WTC11 (cell line): ENCODE measurements at places on chromosomes 4 and X.

GRCh38 chr4:53981567-53981966 is 82.8 kb downstream of the CHIC2 start:
- DNase-seq, result no peak

GRCh38 chr4:12761694-12762093 is 722.4 kb downstream of the RAB28 start:
- DNase-seq, result no peak

DNA sequence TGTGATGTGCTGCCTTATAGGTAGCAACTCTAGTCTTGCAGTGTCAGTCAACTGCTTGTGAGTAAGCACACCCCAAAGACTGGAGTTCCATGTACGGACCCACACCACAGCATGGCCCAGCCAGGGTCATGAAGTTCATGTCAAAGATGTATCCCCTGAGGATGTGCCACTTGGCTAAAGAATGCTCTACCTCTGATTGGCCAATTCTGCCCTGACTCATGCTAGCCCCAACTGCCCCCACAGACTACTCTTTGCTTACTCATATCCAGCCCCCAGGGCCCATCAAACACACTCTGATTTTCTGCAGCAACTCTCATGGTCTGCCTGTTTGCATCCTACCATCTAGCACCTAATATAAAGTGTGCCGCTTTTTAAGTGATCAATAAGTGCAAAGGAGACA is 62.5 kb downstream of the CHRDL1 start:
- DNase-seq, result no peak

DNA sequence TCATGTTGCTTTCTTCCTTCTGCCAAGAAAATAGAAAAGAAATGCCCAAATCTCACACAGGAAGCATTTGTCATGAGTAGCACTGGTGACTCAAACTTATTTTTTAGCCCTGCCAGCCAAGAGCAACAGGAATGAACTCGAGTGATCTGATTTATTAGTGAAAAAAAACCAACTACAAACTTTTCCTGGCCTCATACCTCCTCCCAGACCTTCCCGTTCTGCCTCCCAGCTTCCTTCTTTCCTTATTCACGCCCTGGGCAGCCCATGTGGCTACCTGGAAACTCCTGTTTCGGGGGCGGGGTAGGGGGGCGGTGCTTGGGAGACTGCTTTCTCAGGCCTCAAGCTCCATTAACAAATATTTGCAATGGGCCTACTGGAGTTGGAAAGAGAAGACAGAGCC is 178.5 kb downstream of the NHS start:
- DNase-seq, result peak; percentile 41

- DNase-seq, result no peak
Measured at GRCh38 chr4:16858275-16858752, 40.1 kb downstream of the LDB2 start.

DNA sequence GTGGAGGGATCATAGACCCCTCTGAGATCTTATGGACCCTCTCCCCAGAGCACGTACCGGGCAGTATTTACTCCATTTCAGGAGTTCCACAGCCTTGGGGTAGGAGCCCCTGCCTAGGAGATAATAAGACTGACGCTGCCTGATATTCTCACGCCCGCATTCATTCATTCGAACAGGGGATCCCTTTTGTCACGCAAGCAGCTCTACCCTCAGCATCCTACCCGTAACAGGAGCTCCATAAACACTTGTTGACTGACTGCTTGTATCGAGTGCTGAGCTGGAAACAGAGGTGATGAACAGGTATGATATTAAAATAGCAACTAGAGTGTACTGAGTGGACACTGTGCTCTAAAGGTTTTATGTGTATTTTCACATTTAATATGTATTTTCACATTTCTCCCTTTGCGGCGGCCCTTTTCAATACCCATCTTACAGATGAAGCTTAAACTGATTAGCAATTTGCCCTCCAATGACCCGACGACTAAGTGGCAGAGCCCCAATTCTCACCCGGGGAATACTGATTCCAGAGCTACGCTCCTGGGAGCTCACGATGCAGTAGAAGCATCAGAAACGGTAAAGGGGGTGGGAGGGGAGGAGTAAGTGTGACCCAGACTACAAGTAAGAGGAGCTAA is 888 bp downstream of the RAB28 start:
- DNase-seq, result no peak

GRCh38 chr4:185542626-185543315 is 7.5 kb upstream of the PDLIM3 start:
- no peak for DNase-seq

DNA sequence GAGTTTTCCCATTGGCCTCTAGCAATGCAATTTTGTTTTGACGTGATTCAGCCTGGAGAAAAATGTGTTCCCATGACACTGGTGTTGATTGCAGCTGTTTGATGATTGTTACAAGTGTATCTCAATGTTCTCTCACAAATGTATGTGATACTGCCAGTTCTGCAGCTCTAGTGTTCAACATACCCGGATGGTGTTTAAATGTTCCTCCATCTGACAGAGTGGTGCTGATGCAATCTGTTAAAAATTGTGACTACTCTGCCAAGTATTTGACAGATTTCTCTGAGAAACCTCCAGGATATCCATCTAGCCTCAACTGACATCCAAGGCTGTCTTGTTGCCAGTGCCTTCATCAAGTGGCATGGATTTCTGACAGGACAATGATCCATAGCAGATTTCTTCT is 657.2 kb upstream of the DIAPH2 start:
- DNase-seq, result no peak

- DNase-seq, result no peak
Measured at GRCh38 chr4:39450618-39451017, 8.1 kb downstream of the RPL9 start.

DNA sequence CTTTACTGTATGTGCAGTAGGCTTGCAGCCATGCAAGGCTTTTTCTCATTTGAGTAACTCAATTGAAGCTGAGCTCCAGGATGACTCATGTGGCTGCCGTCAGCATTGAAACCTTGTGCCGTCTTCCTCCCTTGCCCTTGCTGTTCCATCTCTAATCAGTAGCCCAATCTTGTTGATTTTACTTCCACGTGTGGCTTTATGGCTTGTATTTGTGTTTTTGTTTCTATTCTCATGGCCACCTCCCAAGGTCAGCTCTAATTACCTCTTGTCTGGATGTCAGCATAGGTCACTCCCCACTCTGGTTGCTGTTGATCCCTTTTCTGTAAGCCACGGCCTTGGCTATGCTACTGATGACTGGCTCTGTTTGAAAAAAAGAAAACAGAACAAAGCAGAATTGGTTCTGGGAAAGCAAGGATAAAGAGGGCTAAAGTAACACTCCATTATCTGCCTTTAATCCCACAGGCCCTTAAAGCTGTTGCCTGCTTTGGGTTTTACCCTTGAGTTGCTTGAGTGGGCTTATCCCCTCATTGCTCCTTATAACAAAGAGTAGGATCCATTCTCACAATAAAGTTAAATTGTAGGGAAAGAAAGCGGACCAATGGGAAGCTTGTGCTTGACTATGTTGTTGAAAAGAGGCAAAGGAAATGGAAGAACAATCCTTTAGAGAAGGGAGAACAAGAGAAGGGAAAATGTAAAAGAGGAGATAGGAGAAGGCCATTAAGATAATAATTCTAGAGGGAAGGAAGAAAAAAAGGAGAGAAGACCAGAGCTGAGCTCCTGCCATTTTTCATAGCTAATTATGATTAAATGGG is 173.9 kb upstream of the PGRMC2 start:
- DNase-seq, result no peak

DNA sequence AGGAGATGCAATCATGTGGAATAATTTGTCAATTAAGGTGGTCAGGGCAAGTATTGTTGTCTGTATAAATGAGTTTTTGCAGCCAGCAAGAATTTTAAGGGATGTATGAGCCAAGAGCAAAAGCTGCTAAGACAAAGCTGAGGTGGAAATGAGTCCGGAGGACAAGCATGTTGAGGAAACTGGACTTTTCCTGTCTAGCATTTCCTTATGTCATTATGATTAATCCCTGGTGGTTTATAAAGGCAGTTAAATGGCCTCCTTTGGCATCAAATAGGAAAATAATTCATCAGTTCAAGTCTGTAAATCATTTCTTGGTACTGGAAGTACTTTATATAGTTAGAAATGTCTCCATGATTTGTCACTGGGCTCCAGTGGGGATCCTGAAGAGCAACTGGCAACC is 61.6 kb upstream of the TEX13A start:
- DNase-seq, result no peak

DNA sequence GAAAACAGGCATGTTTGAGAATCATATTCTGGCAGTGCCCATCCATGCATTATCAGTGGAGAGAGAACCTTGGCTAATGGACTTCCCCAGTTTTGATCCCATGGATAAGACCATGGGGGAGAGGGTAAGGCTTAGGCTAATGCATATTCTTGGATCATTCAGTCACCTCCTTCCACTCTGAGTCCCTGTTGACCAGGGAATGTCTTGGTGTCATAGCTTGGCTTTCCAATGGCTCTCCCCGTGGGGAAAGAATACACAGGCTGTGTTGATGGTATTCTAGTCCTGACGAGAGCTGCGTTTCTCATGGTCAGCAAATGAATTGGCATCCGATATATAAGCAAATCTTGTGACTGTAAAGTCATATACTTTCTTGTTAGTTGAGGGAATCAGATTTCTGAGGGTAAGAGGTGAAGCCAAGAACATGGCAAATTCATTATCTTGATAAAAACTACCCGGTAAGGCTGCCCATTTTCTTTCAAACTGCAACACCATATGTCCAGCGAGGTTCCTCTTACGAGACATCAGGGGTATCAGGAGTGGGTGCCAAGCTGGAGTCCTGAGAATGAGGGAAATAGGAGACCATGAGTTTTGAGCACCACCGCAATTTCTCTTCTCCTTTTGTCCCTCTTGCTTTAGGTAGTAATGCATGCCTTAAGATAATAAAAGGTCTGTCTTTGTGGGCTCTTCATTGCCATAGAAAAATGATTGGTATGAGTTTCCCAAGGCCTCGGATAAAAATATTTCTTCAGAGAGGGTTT is 18.0 kb downstream of the RHOH start:
- no peak for DNase-seq

GRCh38 chrX:68372665-68373064 is 60.6 kb downstream of the OPHN1 start:
- no peak for DNase-seq

GRCh38 chr4:153790962-153791551 is 2.2 kb upstream of the SFRP2 start:
- DNase-seq, result peak; percentile 84

GRCh38 chrX:7654316-7654715 is 188.7 kb upstream of the VCX start:
- DNase-seq, result no peak

- DNase-seq, result no peak
Measured at GRCh38 chr4:38815885-38816782, 11.5 kb upstream of the TLR1 start.
